Activated CD8-positive, alpha-beta memory T cell treated with anti-CD3 and anti-CD28 coated beads for 36 hours (primary cell): ENCODE measurements at places on chromosomes 1 and 21. TPM values are rescaled to one million over a fixed set of nuclear protein-coding genes. Genes with fewer than 3 reads are reported as not detected.

The NID1 gene
- 0.08 TPM for total RNA-seq

The NBPF14 gene
- 10.7 TPM for total RNA-seq

The HAPLN2 gene
- total RNA-seq = not detected

The CRP gene
- total RNA-seq = not detected

The PTGFRN gene
- total RNA-seq = 7.9 TPM

The NPR1 gene
- not detected for total RNA-seq

The CHAF1B gene
- total RNA-seq = 35.6 TPM

The CCDC24 gene
- 2.9 TPM for total RNA-seq

The ST6GALNAC3 gene
- total RNA-seq = 0.21 TPM

The EDARADD gene
- 15.7 TPM for total RNA-seq

The AGMAT gene
- 20.3 TPM for total RNA-seq

The UBL4B gene
- total RNA-seq = not detected

The FCRL1 gene
- total RNA-seq = not detected

The SEMA6C gene
- total RNA-seq = 1.9 TPM

The CCDC27 gene
- not detected for total RNA-seq

The DDAH1 gene
- total RNA-seq = 0.04 TPM

The LAMC1 gene
- total RNA-seq = 0.15 TPM

The SRRM1 gene
- 233 TPM for total RNA-seq

The RPS6KC1 gene
- 5.6 TPM for total RNA-seq

The TBX19 gene
- total RNA-seq = 0.82 TPM

The BARHL2 gene
- total RNA-seq = not detected

The SH2D1B gene
- not detected for total RNA-seq

The OR2L5 gene
- not detected for total RNA-seq

The CFHR4 gene
- not detected for total RNA-seq

The UBXN10 gene
- 0.59 TPM for total RNA-seq

The PRR9 gene
- total RNA-seq = not detected

The IL22RA1 gene
- not detected for total RNA-seq

The FAM72C gene
- 8.2 TPM for total RNA-seq

The LYPLAL1 gene
- 20.4 TPM for total RNA-seq

The CC2D1B gene
- 37.2 TPM for total RNA-seq

The PRAMEF7 gene
- not detected for total RNA-seq

The FGR gene
- total RNA-seq = 0.63 TPM

The INAVA gene
- 0.06 TPM for total RNA-seq

The TEX38 gene
- not detected for total RNA-seq

The LEPR gene
- total RNA-seq = 1.3 TPM

The RCAN3 gene
- total RNA-seq = 51.2 TPM

The LRRC3 gene
- total RNA-seq = 1.0 TPM

The FAM163A gene
- not detected for total RNA-seq

The ARMH1 gene
- total RNA-seq = 52.0 TPM

The MSH4 gene
- total RNA-seq = 0.55 TPM

The PTGER3 gene
- not detected for total RNA-seq
